Activated CD8-positive, alpha-beta memory T cell treated with anti-CD3 and anti-CD28 coated beads for 48 hours (primary cell): ENCODE measurements at places on chromosomes 3 and 15.

DNA sequence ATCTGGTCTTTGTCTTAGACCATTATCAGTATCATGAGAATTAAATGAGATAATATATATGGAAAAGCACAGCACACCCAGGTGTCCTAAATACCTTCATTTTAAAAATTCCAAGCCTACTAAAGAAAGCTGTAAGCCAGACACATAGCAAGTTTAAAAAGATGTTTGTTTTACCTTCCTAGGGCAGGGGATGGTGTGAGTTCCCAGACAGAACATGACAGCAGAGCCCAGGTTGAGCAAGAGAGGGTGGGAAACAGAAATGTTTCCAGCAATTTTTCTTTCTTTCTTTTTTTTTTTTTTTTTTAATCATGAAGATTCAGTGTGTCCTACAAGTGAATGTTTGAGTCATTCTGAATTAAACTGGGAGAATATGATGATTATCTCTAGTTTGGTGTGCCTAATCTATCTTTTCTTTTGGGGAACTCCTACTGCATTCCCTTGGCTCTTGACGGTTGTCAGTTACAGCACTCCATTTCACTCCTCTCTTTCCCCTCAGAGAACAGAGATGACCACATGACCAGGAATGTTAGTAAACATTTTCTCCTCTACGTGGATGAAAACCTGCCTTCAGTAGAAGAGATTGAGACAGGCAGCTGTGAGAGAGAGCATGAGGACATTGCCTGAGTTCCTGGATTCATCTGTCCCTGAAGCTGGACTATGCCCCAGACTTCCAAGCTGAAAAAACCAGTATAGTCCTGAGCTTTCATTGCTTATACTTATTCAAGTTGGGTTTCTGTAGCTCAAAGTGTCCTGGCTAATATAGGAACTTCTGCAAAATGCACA, 54.5 kb upstream of the ARL14 start:
- no peak for DNase-seq

DNA sequence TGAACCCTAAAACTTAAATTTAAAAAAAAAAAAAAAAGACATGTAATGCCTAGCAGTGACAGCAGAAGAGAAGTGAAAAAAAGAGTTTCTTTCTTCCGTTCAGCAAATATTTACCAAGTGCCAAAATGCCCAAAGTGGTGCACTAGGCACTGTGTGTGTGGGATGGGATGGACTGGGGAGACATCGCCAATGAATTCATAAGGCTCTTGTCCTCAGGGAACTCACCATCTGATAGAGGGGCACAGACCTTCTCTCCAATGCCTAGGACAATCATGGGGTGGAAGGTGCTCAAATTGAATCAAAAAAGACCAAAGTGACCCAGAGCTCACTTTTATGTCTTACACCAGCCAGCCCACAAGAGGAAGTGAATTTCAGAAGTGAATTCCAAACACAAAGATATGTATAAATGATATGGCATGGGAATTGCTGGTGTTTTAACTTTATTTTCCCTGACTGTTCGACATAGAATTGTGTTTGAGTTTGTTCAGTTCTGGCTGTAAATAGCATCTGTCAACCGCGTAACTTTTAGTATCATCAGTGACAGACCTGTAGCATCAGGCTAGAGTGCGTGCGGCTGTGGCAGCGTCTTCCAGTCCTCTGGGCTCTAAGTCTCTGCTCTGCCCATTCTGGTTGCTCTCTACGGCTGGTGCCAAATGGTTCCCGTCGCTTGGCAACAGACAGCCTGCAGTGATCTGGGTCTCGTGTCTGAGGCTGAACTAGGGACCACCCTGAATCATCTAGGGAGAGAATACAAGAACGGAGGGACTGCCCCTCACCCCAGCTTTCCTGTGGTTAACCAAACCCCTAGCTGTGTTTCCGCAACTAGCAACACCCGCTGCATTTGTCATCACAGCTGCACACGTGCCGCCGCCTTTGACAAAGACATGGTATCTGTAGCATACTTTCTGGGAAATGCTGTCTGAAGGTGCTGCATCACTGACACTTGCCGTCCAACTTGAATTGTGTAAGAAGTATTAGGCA, 154.0 kb upstream of the THBS1 start:
- DNase-seq, result peak; percentile 67

GRCh38 chr3:69353503-69353902, 32.4 kb downstream of the FRMD4B start:
- no peak for DNase-seq

GRCh38 chr3:102079809-102080197, 230.5 kb downstream of the NFKBIZ start:
- DNase-seq, result no peak

DNA sequence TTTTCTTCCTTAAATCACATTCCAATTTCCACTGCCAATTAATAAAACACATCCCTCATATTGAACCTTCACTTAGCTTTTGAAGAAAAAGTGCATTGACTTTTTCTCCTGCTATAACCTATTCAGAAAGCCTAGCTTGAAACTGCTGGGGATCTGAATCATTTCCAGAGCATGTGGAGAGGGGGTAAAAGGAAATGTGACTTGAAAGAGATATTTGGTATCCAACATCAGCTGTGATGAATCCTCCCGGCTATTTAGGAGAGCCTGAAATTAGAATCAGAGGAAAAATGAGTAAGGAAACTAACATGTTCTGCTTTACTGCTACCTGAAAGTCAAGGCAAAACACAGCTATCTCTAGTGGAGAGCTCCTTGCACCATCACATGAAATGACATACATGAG, 2.6 kb upstream of the GNB5 start:
- DNase-seq, result no peak

DNA sequence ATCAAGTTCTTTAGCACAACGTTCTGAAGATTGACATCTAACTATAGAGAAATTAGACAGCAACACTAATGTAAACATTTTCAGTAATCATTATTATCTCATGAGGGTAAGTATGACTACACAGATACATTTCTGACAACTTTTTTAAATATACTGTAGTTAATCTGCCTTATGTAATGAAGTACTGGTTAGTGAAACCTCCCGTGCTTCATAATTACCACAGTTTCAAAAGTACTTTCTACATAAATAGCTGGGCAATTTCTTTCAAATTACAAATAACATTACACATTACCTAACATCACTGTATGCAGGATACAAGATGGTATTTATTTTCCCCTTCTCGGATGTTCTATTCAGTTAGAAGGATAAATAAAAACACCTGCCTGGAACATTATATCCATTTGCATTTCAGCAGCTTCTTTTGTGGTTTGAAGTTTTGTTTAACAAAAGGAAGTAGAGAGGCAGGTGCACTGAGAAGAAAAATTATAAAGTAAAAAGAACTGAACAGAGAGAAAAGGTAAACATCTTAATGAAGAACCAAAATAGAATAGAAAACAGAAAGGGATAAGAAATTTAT, 1241.5 kb upstream of the GBE1 start:
- no peak for DNase-seq

DNA sequence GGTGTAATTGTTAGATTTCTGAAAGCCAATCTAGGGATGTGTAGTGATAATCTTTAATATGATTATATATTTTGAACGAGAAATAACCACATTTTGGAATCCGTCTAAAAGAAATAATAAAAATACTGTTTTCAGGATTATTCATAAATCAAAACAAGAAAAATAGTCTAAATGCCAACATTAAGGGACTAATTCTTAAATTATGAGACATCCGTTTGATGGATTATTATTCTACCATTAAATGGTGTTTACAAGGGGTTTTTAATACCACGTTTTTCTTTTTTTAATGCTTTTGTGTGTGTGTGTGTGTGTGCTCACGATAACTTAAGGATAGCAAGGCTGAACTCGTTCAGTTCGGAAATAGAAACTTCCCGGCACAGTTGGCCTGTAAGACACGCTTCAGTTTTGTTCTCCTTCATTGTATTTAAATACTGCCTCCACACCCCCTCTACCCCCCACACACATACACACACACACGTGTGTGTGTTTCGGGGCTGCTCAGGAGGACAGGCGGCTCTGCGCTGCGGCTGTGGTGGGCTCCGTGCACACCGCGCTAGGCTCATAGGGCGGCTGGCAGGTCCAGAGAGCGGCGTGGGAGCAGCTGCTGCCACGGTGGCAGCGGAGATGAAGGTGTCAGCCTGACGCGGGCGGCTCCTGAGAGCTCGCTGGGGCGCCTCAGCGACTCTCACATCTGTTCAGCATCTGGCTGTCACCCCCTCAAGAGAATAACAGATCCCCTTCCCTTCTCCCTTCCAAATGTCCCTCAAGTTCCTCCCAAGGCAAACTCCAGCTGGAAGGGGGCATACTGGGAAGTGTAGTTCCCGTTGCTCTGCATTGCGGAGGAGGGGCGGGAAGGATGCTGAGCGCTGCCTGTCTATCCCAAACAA, 23.0 kb upstream of the ANP32A start:
- no peak for DNase-seq

GRCh38 chr3:17032407-17033034, 147.8 kb downstream of the PLCL2 start:
- no peak for DNase-seq

GRCh38 chr3:193335031-193335430, 43.5 kb downstream of the ATP13A5 start:
- DNase-seq, result no peak

DNA sequence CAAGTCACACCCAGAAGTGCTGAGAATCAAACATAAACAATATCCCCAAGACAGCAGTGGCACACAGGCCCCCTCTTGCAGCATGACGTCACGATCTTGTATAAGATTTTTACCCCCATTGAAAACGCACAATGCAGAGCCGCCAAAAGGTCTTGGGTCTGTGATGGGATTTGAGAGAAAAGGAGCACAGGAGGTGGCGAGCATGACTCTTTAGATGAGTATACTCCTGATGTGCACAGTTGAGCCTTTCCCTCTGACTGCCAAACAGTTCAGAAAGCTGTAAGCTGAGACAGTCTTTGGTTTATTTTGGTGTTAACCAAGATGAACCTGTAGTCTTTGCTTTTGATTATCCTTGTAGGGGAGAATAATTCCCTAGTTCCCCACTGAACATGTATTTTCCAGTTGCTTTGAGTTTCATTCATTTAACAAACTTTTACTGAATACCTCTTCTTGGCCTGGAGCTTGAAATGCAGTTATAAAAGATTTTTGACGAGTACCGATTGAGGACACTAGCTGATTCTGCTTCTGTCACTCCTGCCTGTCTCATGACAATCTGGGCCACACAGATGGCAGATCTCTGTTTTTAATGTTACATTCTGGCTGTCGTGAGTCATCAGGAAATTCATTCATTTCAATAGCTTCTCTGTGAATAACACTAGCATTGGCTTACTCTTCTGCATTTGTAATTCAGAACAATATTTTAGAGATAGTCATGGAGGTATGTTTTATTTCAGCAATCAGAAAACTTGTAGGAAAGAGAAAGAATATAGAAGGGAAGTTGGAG, 28.9 kb downstream of the CFAP91 start:
- no peak for DNase-seq

DNA sequence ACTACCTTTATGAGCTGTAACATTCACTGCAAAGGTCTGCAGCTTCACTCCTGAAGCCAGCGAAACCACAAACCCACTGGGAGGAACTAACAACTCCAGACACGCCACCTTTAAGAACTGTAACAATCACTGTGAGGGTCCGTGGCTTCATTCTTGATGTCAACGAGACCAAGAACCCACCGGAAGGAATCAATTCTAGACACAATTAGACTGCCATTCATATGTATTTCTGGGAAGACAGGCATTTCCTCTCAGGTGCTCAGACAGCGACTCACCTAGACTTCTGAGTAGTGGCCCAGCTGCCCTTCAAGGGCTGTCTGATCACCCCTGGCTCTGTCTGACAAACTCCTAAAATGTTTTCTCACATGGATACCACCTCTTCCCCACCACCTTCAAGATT, 506.8 kb downstream of the PDCD6IP start:
- no peak for DNase-seq

GRCh38 chr15:98025237-98025636, 64.7 kb downstream of the ARRDC4 start:
- no peak for DNase-seq

DNA sequence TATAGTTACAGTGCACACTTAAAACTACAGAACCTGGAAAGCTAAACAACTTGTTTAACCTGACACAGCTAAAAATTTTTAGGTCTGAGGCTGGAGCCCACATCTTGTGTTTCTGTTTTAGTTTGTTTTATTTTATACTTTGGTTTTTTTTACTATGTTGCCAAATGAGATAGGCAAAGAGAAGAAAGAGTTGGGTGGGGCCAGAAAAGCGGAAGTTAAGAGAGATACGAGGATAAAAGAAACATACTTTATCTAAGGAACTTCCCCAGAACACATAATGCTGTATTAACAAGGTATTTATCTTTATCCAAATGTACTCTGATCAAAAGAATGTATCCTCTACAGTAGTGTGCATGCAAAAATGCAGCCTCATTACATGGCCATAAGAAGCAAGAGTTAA, 1145.7 kb downstream of the EPHA3 start:
- DNase-seq, result no peak
